ENCODE measurements at places on chromosomes 7 and 10.

GRCh38 chr10:11113156-11113555 is 95.5 kb downstream of the CELF2 start:
- peak; percentile 18 for DNase-seq

DNA sequence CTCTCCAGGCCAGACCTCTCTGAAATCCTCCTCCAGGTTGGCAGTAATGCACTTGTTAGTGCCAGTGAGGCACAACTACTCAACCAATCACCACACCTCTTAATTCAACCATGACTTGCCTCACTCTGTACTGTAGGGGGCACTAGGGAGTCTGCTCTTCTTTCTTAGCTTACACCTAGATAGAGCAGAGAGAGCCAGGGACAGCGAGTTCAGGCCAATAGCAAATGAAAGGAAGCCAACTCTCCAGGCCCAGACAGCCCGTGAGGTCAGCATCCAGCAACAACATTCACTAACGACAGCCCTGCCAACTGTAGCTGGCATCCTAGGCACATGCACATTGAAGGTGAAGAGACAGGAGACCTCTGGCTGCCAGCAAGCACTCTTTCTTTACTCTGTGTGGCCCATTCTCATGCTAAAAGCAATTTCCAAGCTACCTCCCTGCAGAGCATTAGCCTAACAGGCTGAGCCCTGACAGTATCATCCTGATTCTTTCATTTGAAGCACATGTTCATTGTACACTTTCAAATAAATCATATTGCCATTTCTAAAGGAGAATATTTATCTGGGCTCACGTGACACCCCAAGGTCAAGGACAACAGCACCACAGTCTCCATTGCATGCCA is 136.3 kb downstream of the DPY19L1 start:
- no peak for DNase-seq

DNA sequence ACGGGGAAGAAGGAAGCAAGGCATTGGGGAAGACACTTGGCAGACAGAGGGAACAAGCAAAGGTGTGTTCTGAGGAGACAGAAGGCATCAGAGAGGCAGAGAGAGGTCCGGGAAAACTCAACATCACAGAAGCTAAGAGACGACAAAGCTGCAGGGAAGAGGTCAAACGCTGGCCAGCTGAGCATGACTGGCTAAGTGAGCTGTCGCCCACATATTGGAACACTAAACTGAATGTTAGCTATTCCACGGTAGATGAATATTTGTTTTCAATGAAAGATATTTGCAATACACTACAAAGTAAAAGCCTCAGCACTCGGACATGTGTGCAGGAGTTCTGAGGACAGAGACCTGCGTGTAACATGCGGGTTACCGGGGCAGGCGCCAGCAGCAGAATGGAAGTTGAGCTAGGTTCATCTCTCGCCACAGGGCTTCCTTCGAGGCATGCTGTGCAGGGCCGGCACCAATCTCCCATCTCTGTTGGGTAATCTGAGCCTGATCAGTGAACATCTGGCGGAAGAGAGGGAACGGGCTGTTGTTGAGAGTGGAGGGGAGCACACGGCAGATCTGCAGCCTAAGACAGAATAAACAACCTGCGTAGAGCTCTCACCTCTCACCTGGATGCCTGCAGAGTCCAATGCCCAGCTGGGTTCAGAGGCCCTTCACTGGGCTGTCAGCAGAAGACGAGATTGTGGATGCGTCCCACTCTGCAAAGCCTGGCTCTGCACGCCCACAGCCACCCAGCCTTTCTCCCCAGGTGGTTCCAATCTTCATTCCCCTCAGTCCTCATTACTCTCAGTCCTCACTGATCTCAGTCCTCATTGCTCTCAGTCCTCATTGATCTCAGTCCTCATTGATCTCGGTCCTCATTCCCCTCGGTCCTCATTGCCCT is 35.9 kb downstream of the INSIG1 start:
- DNase-seq: no peak

DNA sequence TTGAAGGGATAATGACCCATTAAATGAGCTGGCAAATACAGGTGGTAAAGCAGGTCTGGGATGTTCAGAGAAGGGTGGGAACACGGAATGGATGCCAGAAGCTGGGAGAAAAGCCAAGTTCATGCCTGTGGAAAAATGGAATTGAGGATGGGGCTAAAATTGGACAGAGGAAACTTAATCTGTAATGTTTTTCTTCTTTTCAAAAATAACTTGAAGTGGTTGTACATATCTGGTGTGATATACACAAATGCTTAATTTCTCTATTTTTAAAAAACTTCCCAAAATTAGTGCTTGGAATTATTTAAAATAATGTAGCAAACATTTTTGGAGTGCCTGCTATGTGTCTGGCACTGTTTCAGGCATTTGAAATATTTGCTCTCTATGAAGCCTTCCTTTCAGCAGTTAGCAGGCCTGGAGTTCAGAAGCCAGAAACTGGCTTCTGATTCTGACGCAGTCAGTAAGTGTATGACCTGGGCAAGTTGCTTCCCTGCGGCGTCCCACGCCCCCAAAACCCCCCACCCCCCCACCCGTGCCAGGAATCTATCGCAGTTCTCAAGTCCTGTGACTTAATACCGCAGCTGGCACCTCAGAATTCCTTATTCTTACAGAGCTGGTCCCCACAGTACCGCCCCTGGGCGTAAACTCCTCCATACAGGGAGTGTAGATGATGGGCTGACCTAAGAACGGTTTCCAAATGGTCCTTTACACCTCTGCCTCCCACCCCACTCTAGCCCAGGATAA is 828 bp upstream of the MALSU1 start:
- no peak for DNase-seq

GRCh38 chr7:17787257-17787656 is 153.0 kb downstream of the SNX13 start:
- DNase-seq: no peak

DNA sequence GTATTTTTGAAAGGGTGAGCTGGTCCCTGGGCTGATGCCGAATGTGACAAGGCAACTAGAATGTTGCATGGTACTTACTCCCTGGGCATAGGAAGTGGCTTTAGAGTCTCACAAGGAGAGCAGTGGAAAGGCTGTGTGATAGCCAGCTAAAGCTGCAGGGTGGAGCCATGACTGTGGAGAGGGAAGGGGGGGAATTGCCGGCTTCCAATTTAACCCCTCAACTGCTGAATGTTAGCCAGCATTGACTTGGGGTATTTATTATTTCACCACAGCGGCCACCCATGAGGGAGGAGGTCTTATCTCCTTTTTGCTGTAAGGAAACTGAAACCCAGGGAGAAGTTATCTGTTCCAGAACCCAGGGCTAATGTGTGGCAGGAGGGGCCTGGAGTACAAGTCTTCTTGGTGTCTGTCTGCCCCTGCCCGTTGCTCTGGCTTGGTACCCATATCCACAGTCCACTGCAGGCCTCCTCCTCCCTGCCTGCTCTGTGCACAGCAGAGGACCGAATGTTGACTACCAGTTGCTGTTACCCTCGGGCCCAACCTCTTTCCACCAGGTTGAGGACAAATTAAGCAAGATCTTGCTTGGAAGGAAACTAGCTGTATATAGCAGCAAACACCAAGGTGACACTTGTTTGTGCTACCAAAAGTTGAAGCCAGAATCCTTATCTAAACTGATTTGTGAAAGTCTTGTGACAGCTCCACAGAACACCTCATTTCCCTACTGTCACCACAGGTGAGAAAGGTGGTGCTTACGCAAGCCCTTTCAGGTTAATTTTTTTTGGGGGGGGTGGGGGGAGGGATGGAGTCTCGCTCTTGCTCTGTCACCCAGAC is 37.6 kb downstream of the WBP1L start:
- no peak for DNase-seq

DNA sequence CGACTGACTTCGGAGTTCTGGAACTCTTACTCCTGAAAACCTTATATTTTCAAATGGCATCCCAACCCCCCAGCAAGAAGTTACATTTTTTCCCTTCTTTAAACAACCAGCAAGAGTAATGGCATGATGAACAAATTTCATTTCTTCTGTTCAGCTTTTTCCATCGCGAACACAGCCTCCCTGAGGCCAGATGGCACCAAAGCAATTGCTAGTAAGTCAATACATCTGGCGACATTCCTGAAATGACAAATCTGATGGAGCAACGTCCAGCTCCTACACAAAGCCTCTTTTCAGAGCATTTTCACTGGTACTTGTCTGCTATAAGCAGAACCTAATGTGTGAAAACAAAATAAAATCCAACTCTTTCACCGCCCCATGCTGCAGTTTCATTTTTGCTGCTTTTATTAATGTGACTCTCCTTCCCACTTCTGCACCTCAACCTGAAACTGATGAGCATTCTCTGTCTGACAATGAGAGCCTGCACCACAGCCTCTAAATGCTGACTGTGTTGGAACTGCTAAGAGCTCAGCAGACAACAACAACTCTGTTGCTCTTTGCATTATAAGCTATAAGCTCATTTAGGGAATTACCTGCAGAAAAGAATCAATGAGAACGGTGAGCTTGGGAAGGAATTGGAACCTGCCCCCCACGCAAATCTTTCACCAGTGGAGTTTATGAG is 229.8 kb downstream of the FGFR2 start:
- DNase-seq: no peak

GRCh38 chr10:96138102-96138501 is 8.0 kb downstream of the ZNF518A start:
- DNase-seq: no peak

DNA sequence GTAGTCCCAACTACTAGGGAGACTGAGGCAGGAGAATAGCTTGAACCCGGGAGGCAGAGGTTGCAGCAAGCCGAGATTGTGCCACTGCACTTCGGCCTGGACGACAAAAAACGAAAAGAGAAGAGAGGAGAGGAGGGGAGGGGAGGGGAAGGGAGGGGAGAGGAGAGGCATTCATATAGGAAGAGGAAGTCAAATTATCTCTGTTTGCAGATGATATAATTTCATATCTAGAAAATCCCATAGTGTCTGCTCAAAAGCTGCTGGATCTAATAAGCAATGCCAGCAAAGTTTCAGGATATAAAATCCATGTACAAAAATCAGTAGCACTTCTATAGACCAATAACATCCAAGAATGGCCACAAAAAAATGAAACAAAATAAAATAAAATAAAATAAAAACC is 120.3 kb downstream of the LMBR1 start:
- no peak for DNase-seq

DNA sequence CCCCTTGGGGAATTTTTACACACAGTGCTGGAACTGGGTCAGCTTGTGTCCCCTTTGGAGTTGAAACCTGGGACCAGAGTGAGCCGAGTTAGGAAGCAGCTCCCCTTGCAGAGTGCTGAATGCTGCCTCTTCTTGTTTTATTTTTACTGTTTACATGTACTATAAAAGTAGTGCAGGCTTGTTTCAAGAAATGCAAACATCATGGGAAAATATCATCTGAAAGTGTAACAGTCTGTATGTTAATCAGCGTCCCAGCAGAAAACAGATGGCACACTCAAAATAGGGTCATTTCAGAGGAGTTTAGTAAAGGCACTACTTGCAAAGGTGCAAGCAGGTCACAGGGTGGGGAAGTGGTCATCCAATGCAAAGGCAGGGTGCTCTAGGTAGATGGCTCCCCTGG is 30.1 kb downstream of the CXCL12 start:
- no peak for DNase-seq

- DNase-seq: no peak
Observed at GRCh38 chr7:122416336-122416735, 111.8 kb upstream of the FEZF1 start.

DNA sequence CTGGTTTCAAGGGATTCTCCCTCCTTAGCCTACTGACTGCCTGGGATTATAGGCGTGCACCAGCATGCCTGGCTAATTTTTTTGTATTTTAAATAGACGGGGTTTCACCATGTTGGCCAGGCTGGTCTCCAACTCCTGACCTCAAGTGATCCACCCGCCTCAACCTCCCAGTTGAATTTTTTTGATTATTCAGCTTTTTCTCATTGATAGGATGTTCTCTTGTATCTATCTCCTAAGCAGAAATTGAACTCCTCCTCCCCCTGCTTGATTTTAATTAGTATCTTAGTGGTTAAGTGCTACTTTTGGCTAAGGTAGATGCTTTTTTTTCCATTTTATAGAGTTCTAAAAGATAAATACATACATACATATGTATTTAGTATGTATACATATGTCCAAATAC is 101.0 kb downstream of the ZNF277 start:
- no peak for DNase-seq

DNA sequence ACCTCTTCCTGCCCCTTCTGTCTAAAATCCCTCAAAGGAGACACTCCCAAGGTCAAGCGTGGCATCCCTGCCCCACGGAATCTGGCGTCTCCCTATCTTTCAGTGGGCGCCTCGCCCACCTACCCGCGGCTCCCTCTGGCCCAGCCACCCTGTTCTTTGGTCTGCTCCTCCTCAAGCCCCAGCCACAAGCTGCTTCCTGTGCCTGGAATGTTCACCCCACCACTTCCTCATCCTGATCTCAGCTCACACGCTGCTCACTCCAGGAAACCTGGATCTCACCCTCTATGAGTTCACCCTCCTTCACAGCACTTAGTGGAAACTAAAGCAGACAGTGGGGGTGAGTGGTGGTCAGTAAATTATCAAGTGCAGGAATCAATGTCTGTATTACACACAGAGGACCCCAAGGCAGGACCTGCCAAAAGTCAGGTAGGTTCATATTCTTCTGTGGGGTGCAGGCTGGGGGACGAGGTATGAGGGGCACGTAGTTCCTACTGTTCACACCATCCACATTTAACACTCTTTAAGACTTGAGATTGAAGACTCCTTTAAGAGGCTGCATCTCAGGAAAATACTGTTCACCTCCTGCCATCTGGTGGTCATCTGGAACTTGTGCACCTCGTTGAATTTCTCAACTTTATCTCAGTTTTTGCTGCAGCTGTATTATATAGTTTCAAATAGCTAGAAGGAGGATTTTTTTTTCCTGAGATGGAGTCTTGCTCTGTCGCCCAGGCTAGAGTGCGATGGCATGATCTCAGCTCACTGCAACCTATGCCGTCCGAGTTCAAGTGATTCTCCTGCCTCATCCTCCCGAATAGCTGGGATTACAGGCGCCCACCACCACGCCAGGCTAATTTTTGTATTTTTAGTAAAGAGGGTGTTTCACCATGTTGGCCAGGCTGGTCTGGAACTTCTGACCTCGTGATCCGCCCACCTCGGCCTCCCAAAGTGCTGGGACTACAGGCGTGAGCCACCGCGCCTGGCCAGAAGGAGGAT is 166.6 kb downstream of the ARHGAP21 start:
- peak; percentile 6 for DNase-seq

- DNase-seq: no peak
Observed at GRCh38 chr10:110641256-110641655, 2.9 kb upstream of the RBM20 start.

GRCh38 chr10:44821290-44821689 is 89.8 kb upstream of the TMEM72 start:
- DNase-seq: no peak

- DNase-seq: no peak
Observed at GRCh38 chr7:28840592-28840995, 117.5 kb downstream of the TRIL start.

GRCh38 chr10:30127120-30127541 is 67.7 kb upstream of the JCAD start:
- DNase-seq: no peak

GRCh38 chr7:22709857-22710256 is 17.1 kb upstream of the IL6 start:
- no peak for DNase-seq

- DNase-seq: no peak
Observed at GRCh38 chr7:36312915-36313334, 76.7 kb upstream of the ANLN start.
